Thymus (tissue), 14 donors: ENCODE measurements at places on chromosomes 11 and 22.

DNA sequence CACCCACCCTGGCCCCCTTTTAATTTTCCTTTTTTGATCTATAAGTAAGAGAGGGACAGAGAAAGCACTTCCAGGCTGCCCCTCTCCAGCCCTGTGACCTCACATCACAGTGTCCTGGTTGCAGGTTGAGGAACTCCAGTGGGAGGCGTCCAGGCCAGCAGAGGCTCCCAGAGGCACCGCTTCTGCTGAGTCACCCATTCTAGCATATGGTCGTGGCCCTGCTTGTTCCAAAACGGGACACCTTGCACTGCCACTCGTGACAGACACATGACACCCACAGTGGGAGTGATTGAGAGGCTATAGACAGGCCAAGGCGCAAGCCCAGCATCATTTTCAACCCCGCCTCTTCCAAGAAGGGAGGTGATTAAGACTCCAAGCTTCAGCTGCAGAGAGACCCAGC, 16.0 kb upstream of the TMPRSS4 start:
- DNase-seq = no peak

- no peak for DNase-seq
Observed at GRCh38 chr11:84817998-84818397, 809.1 kb downstream of the DLG2 start.

DNA sequence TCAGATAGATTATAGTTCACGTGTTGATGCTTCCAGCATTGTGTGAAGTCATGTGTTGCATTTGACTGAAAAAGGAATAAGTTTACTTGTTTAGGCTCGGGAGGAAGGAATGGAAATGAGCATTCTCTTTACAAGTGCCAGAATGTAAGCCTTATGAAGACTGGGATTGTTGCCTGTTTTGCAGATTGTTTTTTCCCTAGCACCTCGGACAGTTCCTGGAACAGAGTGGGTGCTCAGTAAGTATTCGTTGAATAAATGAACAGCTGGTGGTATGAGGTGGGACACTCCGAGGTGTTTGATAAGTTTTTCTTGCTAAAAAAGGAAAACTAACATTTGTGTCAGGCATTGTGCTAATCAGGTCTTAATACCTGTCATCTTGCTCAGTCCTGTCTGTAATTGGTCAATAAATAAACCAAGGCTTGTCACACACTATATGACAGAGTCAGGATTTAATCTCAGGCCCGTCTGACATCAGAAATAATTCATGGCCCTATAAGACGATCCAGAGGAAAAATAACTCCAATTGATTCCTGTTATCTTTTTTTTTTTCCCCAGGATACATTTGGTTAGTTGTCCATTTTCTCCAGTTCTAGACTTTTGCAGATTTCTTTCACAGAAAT, 304.7 kb downstream of the NELL1 start:
- no peak for DNase-seq

- no peak for DNase-seq
Observed at GRCh38 chr11:61075891-61076290, 26.4 kb upstream of the CD5 start.

GRCh38 chr22:41526830-41527799, 17.2 kb downstream of the POLR3H start:
- DNase-seq = peak; percentile 52

DNA sequence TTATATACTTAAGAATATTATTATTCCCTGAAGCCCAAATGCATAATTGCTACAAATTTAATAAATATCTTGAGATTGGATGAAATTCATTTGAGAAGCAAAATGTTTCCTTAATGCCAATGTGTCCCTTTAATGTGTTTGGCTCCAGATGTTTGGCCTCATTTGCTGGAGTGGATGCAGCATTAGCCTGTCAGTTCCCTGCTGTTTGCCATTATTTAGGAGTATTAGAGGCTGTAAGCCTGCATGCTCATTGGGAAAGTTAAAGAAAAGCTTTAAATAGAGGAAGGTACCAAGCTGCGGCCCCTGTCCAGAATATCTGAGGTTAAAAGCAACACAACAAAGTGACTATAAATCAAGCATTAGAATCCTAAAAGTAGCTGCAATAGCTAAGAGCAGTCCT, 54.8 kb upstream of the PITPNB start:
- DNase-seq = no peak

DNA sequence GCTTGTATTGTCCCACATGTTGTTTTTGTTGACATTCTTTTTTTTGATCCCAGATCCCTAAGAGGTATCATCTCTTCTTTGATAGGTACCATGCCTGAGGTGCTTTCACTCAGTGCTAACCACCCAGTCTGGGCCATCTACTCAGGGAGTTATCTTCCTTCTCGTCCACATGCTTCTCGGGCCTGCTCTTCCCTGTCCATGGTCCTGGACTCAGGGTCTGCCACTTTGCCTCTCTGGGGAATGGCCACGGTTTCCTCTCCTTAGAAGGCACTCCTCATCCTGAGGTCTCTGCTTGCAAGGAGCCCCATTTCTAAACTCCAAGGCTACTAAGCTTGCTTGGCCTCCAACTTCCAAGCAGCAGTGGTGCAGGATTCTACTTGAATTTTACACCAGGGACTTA, 227.0 kb upstream of the NCAM1 start:
- peak; percentile 5 for DNase-seq

- DNase-seq = no peak
Observed at GRCh38 chr11:129144256-129144655, 47.9 kb downstream of the ARHGAP32 start.

- DNase-seq = no peak
Observed at GRCh38 chr11:60981515-60981914, 10.0 kb downstream of the CD6 start.

GRCh38 chr22:26437694-26438392, 8.8 kb downstream of the ASPHD2 start:
- no peak for DNase-seq

DNA sequence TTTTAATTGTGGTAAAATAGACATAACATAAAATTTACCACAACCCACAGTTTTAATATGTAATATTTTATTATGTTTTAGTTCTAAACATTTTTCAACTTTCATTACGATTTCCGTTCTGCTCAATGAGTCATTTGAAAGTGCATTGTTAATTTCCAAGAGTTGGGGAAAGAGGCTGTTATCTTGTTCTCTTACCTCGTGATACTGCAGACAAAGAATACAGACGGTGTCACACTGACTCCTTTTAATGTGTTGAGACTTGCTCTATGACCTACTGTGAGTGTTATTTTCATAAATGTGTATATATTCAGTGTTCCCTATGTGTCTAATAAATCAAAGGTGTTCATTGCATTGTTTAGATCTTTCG, 10.8 kb upstream of the RAC2 start:
- DNase-seq = no peak

GRCh38 chr11:26134481-26135355, 197.2 kb upstream of the ANO3 start:
- no peak for DNase-seq

DNA sequence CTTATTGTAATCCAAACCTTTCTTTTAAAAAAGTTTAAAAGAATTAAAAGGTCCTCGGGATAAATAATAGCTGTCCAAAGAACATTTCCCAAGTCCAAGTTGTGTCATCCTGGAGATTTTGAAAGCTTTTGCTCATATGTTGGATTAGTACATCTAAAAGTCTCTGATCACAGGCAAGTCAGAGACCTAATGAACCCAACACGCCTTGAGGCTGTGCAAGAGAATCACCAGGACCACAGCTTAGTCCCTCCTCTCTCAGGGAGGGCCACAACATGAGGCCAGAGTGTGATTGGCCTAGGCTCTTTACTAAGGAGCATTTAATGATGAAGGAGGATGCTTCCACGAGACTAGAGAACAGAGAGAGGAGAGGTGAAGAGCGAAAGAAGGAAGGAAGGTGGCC, 98.7 kb upstream of the OR5AK2 start:
- DNase-seq = no peak

- DNase-seq = no peak
Observed at GRCh38 chr11:15568440-15568839, 453.7 kb downstream of the INSC start.

DNA sequence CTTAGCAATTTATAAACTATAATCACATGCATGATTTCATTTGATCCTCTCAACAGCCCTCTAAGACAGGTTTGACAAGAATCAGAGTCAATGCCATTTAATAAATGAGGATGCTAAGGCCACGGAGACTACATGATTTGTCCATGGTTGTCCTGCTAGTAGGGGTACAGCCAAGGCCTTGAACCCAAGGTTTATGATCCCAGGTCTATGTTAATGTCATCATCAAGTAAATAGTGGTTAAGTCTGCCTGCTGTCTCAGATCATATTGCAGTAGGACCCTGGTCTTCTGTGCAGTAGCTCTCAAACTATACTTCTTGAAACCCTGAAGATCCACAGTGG, 17.7 kb upstream of the SYTL2 start:
- no peak for DNase-seq

DNA sequence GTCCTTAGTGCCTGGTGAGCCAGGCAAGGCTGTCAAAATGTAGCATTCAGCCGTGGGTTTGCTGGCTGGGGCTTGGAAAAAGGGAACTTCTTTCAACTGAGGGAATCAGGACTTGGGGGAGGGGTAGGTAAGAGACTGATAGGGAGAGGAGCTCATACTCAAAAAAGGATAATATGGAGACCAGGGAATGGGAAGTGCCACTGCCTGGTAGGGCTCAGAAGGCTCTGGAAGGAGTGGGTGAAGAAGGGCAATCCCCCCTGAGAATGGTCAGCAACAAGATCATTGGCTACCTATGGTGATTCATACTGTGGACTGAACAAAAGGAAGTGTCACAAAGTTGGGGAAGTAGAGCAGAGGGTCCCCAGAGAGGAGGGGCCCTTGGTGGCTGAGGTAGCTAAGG, 1.9 kb downstream of the CNGA4 start:
- no peak for DNase-seq

DNA sequence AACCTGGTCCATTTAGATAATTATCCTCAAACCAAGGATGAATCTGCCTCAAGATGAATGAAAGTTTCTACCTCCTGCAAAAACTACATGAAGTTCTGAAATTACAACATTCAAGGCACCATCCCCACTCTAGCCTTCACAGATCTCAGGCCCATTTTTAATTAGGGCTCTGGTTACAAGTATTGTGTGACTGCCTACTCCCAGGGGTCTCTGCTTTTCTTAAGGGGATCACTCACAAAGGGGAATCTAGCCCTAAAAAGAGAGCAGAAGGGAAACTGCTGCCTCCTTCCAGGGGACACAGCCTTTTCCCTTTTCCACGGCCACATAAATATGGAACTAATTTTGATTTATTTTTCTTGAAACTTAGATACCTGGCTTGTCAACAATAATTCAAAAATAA, 17.4 kb upstream of the TMEM135 start:
- DNase-seq = no peak

GRCh38 chr22:26779108-26779507, 121.7 kb downstream of the MIAT start:
- DNase-seq = no peak

DNA sequence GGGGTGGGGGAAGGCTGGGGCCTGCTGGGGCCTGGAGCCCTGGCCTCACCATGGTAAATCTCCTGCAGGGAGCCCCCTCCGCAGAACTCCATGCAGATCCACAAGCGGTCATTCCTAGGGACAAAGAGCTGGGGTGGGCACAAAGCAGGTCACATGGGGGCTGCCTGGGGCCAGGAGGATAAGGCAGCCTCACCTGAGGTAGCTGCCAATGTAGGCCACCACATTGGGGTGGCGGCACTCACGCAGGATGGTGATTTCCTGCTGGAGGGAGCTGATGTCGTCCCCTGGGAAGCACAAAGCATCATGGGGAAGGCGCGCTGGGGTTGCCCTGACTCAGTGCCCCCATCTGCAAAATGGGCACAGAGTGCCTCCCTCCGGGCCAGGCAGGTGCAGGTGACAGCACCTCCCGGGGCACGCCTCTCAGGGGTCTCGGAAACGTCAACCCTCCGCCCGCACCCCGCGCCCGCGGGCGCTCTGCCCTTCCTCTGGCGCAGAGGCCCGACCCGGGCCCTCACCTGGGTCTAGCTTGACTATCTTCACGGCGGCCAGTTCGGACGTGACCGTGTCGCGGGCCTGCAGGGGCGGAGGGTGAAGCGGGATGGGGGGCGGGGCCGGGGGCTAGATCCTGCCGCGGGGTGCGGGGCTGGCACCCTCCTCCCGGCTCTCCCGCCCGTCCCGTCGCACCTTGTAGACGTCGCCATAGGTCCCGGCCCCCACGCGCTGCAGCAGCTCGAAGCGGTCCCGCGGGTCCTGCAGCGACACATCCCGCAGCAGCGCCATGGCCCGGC, 450 bp downstream of the MAP4K2 start:
- peak; percentile 17 for DNase-seq

- DNase-seq = no peak
Observed at GRCh38 chr11:48138222-48138621, 78.4 kb upstream of the OR4B1 start.

DNA sequence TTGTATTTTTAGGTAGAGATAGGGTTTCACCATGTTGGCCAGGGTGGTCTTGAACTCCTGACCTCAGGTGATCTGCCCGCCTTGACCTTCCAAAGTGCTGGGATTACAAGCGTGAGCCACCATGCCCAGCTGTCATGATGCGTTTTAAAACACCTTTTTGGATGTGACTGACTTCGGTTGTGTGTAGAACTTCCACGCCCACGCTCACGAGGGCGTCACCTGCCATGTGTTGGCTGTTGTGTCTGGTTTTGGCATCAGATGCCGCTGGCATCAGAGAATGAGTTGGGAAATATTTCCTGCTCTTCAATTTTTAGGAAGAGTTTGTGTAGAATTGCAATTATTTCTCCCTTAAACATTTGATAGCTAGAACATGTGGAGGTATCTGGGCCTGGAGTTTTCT, 109.1 kb downstream of the KCNQ1 start:
- no peak for DNase-seq

DNA sequence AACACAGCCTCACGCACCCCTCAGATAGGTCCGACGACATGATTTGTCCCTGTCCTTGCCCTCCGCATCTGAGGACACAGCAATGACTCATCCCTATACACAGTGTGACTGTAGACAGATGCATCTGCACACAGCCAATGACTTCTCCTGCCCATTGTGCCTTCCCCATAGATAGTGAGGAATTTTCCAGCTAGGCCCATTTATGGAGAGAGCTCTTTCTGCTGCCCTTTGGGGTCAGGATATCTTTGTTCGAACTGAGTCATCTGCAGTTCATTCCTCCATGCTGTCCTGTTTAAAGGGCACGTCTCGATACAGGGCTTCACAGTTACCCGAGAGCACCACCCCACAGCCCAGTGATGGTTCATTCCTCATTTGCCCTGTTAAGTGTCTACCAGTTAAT, 96.7 kb downstream of the LARGE1 start:
- DNase-seq = no peak

- peak; percentile 61 for DNase-seq
Observed at GRCh38 chr11:117830674-117831351, 6.3 kb upstream of the FXYD2 start.
